ENCODE measurements at places on chromosomes 5 and 9.

GRCh38 chr5:180785121-180785781, 17.4 kb downstream of the MGAT1 start:
- no peak for DNase-seq

DNA sequence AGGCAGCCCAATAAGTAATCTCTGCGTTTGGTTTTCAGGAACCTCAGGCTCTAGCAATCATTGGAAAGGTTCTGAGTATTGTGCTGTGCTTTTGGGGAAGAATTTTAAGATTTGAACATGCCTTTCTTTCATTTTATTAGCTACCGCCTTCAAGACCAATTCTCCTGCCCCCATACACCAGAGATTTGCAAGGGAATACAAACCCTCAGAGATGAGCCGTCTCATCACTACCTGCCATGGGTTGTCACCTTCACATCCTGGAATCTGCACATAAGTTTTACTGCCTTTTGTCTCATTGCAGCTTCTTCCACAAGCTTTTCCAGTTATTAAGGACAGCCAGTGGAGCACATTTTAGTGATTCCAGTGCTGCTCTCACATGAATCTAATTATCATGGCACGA, 11.7 kb upstream of the TMED7 start:
- no peak for DNase-seq

DNA sequence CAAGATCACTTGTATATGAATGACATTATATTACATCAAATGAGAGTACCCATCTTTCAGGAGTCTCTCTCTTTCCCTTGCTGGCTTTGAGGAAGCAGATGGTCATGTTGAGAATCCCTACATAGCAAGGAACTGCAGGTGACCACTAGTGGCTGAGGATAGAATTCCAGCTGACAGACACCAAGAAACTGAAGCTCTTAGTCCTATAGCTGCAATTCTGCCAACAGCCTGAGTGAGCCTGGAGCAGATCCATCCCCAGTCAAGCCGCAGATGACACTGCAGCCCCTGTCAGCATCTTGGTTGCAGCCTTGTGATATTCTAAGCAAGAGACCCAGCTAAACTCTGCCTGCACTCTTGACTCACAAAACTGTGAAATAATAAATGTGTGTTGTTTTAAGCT, 531.5 kb downstream of the CSNK1G3 start:
- no peak for DNase-seq

GRCh38 chr9:134035041-134036039, 10.1 kb downstream of the BRD3OS start:
- DNase-seq, result no peak

GRCh38 chr9:131807144-131807983, 67.5 kb upstream of the RAPGEF1 start:
- DNase-seq, result no peak

All from islet precursor cell (in vitro differentiated cells).